ENCODE measurements at places on chromosomes 7 and 10.

- DNase-seq = no peak
Measured at GRCh38 chr10:98446151-98446660, 529 bp downstream of the HPS1 start.

GRCh38 chr10:125057158-125058001 lies 103.0 kb downstream of the CTBP2 start:
- no peak for DNase-seq

- no peak for DNase-seq
Measured at GRCh38 chr7:15855525-15856109, 169.1 kb upstream of the MEOX2 start.

DNA sequence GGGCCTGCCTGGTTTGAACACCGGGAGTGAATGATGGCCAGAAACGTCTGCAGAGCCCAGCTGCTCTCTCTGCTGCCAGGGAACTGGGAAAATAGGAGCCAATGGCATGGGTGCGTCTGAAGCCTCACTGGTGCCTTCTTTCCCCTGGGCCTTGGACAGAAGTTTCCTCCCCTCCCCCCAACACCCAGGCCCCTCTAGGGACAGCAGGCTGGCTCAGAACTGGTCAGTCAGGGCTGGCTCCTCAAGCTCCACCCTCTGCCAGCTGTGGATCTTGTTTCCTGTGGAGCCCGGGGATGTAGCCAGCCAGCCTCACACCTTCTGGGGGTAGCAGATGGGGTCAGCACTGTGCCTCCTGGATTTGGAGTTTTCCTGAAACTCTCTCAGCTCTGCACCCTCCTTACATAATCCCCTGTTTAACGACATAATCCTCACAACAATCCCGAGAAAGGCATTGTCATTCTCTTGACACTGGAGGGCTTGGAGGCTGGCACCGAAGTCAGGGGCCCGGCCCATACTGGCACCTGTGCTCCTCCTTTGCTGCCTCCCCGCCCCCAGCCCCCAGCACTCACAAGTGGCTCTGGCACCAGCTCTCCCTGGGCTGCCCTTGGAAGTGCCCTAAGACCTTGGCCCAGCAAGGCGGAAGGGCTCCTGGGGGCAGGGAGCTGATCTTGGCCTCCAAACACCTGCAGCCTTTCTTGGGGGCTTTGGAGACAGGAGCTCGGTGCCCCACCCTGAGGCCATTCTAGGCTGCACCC lies 5.7 kb downstream of the LDB3 start:
- DNase-seq = no peak

GRCh38 chr7:124700655-124701054 lies 64.9 kb downstream of the GPR37 start:
- DNase-seq = no peak

- DNase-seq = no peak
Measured at GRCh38 chr10:7327885-7328284, 82.9 kb downstream of the SFMBT2 start.

- DNase-seq = no peak
Measured at GRCh38 chr7:12518920-12519681, 51.4 kb upstream of the SCIN start.

GRCh38 chr7:69732203-69732602 lies 133.9 kb downstream of the AUTS2 start:
- no peak for DNase-seq

DNA sequence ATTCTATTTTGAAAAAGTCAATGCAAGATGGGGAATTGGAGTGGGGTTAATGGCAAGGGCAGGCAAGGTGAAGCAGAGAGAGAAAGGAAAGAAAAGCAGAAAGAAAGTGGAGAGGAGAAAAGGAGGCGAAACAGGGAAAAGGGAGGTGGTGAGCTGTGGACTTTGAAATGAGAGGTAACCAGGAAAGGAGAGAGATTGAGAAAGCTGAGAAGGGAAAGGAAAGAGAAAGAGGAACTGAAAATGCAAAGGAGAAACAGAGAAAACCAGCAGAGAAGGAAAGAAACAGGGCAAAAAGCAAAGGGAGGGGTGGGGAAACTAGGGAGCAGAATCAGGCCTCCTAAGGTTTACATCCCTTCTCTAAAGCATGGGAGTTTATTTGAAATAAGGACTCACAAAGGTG lies 72.5 kb upstream of the TPK1 start:
- DNase-seq = no peak

GRCh38 chr10:13684252-13684791 lies 97.6 kb downstream of the PRPF18 start:
- DNase-seq = no peak

- DNase-seq = no peak
Measured at GRCh38 chr10:101529725-101530553, 58.1 kb downstream of the POLL start.

DNA sequence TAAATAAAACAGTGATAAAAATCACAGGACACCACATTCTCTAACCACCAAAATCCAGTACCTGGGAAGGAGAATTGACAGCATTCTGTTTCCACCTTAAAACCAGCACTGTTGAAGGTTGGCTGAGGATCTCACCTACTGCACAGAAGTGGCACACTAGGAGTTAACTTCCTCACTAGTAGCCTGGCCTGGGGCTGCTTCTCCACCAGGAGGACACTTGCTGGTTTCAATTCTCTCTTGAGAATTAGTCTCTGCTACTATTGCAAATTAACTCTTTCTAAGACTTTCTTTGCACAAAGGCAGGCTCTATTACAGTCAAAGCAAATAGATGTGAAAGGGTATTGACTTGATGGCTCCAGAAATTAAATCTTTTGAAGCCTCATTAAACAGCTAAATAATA lies 2.3 kb upstream of the CTTNBP2 start:
- DNase-seq = no peak

- DNase-seq = no peak
Measured at GRCh38 chr10:110815354-110816004, 56.2 kb upstream of the PDCD4 start.

- DNase-seq = no peak
Measured at GRCh38 chr7:6578114-6579084, 1.1 kb downstream of the ZDHHC4 start.

- DNase-seq = no peak
Measured at GRCh38 chr10:48813291-48813690, 126.3 kb downstream of the LRRC18 start.

- DNase-seq = no peak
Measured at GRCh38 chr10:111128331-111129180, 51.7 kb downstream of the ADRA2A start.

DNA sequence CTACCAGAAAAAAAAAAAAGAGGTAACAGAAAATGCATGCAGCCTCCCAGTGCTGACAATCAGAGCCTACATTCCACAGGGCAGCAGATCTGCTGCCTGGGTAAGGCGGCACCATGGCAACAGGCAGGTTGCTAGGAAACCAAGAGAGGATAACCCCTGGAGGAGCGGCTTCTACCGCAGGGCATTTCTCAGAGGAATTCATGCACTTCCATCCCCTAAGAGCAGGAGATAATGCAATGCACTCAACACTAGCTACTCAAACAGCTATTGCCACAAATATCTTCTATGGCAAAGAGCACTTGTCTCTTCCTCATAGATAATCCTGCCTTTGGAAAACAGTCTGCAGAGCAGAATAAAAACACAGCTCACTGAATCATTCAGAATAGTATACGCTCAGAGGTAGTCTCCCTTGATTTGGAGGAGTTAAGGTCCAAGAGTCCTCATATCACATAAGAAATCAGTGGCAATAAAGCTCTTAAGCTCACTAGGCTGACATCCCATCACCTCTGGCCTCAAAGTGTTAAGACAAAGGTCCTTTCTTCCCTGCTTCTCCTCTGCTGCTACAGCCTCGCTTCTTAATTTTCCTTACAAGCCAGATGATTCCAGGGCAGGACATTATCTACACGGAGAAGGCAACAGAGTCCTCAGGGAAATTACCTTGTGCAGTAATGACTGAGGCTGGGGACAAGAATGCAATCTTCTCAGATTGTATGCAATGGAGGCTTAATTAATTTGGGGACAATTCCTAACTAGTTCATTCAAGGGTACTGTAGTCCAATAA lies 10.7 kb downstream of the PSAP start:
- no peak for DNase-seq

DNA sequence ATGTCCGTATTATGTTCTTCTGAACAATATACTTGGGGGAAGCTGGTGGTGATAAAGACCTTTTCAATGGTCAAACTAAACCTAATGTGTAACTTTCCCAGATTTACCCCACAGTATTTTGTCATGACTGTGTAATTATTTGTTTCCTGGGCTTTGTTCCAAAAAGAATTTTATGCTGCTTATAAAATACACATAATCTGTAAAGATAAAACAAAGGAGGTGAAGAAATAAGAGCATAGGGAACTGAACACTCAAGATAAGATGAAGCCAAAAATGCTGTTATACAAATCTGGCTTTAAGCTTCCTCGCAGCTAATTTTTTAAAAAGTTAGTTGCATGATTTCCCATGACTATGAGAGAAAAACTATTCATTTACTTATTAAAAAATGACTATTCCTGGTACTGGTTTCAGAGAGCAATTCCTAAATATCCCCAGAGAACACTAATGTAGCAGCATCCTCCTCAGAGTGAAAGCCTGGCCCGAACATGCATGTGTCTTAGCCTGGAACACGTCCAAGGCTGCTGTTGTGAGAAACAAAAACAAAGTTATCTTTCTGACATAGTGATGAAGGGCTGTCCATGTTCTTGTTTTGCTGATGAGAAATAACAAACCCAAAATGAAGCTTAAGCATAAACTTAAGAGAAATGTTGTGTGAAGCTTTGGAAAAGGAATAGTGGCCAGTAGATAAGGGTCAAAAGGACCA lies 33.9 kb downstream of the MALSU1 start:
- DNase-seq = no peak

DNA sequence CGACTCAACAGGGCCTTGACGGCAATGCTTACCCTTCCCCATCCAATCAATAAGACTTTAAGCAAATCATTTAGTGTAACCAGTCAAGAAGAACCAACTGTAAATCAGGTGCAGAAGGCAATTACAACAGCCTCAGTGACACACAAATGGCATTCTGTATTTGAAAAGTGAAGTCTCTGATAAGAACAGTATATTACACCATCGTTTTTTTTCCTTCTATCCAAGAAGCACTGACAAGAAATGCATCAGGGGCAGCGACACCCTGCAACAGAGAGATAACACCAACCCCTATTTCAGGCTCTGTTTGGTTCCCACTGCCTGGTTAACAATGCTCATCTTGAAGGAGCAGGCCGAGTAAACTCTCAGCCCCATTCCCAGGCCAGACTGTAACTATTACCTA lies 204.0 kb upstream of the AOAH start:
- DNase-seq = no peak

DNA sequence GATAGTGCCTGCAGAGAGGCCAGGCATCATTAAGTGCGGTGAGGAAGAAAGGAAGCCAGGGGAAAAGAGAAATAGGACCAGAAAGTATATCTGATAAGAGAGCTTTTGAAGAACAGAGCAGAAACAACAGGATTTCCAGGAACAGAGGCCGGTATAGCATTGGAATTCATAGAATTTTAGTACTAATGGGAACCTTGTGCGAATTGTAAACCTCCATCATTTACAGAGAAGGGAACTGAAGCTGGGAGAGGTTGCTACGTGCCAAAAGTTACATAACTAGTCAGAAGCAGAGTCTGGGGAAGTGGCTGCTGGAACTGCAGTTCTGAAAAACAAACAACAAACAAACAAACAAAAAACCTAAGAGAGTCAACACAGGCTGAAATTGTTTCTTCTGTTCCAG lies 5.4 kb upstream of the ZMYND11 start:
- DNase-seq = no peak

GRCh38 chr7:3537210-3537875 lies 236.3 kb downstream of the SDK1 start:
- no peak for DNase-seq

DNA sequence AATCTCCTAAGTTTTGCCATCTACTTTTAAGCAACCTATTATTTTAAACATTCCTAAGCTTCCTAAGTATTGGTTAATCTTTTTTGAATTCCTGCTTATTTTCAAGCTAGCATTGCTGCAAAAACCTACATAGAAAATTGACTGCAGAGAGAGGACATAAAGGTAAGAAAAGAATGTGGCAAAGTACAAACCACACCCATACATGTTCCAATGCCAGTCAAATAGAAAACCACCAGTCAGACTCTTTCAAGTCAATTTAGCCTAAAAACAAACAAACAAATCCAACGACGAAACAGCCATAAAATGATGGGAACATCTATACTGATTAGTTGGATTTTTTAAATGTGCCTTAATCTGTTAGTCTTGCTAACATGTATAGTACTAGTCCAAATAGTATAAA lies 804.8 kb downstream of the GRM8 start:
- DNase-seq = no peak

DNA sequence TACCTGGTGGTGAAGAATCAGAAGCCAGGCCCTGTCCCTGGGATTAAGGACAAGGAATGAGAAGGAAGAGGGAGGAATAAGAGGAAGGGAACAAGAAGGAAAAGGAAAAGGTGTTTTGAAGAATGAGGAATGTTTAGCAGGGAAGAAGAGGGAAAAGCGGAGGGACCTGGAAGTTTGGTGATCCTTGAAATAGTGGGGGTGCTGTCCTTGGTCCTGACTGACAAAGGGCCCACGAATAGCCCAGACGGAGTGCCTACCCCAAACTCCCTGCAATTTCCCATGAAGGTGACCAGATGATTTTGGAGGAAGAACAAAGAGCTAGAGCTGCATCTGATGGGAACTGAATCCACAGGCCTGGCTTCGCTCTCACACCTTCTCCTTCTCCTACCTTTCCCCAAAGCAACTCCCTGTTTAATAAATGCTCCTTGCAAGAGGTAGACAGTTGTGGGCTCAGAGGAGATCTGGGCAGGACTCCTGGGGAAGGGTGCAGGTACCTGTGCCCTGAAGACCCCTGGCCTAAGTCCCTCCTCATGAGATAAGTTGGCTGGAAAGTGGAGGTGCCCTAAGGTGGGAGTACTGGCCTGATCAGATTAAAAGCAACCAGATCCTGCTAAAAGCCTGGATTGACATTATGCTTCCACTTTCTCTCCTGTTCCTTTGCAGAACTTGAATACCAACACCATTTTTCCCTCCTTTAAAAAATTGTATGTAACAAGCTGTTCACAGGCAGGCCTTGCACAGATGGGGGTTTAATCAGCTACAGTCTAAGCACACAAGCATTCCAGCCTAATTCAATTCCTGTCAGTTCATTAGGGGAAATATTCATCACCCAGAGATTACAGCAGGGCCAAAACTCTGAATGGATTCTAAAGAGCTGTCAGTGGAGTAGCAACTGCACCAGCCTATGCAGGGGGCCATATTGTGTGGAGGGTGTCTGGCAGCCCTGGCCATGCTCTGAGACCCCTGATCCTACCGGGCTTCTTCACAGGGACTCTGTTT lies 19.4 kb downstream of the KAZALD1 start:
- DNase-seq = no peak

- DNase-seq = no peak
Measured at GRCh38 chr7:17318146-17318545, 19.7 kb downstream of the AHR start.

DNA sequence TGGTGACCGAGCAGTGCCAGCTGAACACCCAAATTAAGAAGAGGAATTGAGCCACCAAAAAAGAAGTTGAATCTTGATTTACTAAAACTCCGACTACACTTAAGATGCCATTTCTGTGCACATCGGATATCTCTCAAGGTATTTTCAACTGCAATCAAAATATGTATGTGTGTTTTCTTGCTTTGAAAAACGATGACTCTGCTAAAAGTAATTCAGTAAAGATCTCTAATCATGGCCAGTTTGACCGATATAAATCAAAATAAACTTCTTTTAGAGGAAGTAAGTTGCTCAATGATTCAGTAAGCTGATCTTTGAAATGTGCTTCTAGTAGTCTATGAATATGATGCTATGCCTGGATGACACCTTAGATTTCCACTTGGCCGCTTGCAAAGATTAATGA lies 453.5 kb upstream of the TPK1 start:
- no peak for DNase-seq

- no peak for DNase-seq
Measured at GRCh38 chr10:120208488-120208887, 248.5 kb upstream of the PLPP4 start.
